ENCODE measurements at places on chromosomes 4 and X.

- no peak for DNase-seq
These were observed 13.2 kb downstream of the PSAPL1 start for GRCh38 chr4:7421356-7422150.

GRCh38 chrX:9598344-9598743 lies 133.5 kb downstream of the TBL1X start:
- DNase-seq: no peak

- no peak for DNase-seq
These were observed 78.5 kb downstream of the SHROOM3 start for GRCh38 chr4:76513482-76513881.

GRCh38 chr4:48739560-48740019 lies 40.5 kb downstream of the FRYL start:
- DNase-seq: no peak

- DNase-seq: no peak
These were observed 42.2 kb upstream of the HMGB3 start for GRCh38 chrX:150940844-150941495.

DNA sequence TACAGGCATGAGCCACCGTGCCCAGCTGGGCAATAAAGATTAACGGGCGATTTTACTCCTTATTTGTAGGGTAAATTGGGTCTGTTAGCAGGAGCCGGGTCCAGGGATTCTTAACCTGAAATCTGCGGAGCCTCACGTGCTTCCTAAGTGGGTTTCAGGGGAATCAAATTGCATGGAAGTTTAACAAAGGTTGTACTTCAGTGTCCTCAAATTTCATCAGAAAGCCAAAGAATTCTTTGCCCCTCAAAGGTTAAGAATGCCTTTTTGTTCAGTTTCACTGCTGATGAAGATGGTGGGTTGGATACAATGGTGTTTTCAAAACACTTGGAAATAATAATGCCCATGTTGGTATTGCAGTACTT lies 67.9 kb downstream of the AFF1 start:
- DNase-seq: no peak

- no peak for DNase-seq
These were observed 44.2 kb downstream of the JADE1 start for GRCh38 chr4:128853741-128854140.

GRCh38 chr4:38005637-38006036 lies 45.4 kb downstream of the PTTG2 start:
- DNase-seq: no peak

- DNase-seq: no peak
These were observed 214.1 kb upstream of the ANXA3 start for GRCh38 chr4:78337244-78338020.

- DNase-seq: no peak
These were observed 49.3 kb upstream of the RPL34 start for GRCh38 chr4:108570993-108571569.

DNA sequence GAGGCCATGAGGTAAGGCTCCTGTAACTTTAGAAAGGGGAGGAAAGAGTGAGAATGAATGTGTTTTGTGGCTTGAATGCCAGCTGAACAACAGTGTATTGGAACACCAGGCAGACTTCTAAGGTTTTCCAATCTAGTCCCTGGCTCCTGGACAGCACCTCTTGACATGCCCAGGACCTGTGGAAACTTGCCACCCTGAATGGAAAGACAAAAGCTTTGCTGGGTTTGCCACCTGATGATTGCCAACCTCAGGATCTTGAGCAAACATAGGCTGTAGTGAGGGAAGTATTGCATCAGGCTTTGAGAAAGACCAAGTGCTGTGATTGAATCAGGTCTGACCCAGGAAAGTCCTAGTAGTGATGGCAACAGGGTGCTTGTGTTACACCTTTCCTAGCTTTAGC lies 1393.1 kb upstream of the DIAPH2 start:
- DNase-seq: no peak

DNA sequence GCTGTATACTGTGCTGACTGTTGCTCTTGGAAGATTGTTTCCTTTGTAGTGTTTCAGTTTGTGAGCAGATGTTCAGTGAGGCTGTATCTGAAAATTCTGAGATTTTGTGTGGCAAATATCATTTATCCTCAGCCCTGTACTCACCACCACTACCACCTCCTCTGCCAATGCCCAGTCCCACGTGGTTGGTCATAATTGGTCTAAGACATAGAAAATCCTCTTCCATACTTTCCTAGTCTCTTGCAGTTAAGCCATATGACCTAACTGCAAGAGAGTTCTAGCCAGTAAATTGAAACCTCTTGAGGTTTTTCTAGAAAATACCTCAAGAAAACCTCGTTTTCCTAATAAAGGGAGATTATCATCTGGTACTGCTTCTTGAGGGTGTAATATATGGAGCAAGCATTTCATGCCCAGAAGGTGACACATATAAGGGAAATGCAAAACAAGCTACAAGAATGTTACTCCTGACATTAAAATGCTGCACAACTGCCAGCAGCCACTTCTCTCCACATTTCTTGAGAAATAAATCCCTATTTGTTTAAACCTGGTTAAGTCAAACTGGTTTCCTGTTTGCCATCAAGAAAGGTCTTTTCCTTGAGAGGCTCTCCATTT lies 32.8 kb downstream of the ABCE1 start:
- no peak for DNase-seq

DNA sequence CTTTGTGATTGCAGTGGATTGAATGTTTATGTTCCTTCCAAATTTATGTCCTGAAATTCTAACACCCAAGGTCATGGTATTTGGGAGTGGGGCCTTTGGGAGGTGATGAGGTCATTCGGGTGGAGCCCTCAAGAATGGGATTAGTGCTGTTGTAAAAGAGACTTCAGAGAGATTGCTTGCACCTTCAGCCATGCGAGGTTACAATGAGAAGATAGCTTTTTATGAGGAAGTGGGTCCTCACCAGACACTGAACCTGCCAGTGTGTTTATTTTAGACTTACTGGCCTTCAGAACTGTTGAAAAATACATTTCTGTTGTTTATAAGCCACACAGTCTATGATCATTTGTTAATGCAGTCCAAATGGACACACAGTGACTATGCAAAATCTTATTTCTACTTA lies 161.0 kb upstream of the GPRIN3 start:
- DNase-seq: no peak

DNA sequence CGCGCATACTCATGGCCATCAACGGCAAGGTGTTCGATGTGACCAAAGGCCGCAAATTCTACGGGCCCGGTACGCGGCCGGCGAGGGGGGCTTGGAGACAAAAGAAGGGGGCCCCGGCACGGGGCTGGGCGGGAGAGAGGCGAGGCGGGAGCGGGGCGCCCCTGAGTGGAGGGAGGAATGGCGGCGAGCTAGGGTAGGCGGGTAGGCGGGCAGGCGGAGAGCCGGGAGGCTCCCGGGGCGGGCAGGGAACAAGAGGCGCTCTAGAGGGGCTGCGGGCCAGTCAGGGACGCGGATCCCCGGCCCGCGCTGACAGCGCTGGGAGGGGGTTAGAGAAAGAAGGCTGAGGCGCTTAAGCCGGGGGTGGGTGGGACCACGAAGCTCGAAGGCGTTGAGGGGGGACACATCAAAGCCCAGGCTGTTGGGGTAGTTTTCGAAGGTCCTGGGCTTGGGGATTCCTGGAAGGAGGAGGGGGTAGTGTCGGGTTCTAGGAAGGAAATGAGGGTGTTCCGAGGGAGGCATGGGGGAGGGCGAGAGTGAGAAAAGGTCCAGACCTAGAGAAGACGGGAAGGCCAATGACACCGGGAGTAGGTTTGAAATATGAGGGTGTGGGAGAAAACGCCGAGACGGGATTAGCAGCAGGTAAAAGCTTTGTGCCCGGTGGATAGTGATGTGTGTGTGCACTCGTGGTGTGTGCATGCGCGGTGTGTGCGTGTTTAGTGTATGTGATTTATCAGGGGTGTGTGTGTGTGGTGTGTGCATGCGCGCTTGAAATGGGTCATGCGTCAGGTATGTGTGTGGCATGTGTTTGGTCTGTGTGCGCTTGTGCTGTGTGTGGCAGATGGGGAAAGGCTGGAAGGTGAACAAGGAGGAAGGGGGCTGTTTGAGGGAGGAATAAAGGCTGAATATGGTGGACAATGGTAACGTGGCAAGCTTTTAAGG lies 807 bp downstream of the PGRMC1 start:
- DNase-seq: no peak

- DNase-seq: no peak
These were observed 270.2 kb upstream of the SMIM31 start for GRCh38 chr4:164483711-164484110.

GRCh38 chr4:142416711-142417275 lies 429.3 kb downstream of the INPP4B start:
- no peak for DNase-seq

DNA sequence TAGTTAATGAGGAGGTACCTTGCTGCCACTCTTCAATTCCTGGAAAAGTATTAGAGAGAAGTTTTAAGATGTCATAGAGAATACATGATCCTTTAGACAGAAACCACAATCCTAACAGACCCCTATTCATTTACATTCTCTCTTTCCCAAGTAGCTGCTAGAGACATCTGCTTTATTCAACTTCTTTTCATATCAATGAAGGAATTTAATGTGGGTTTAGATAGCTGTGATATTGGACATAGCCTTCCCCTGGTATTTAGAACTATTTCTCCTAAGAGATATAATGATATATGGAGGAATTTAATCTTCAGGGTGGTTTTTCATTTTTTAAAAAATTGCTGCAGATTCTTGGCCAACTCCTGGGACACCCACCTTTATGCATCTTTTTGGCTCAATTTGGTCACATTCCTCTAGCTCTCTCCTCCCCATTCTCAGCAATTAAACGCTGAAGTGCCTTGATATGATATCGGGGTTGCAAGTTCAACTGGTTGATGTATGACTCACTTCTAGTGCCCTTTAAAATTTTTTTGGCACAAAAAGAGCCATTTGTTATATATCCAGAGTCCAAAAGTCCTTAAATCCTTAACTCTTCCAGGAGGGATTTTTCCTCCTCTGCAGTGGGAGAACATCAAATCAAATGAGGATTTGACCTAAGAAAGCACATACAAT lies 57.6 kb downstream of the DOCK11 start:
- no peak for DNase-seq

- DNase-seq: no peak
These were observed 25.1 kb downstream of the DHX15 start for GRCh38 chr4:24559032-24559821.

GRCh38 chrX:31603411-31604120 lies 531.7 kb upstream of the FTHL17 start:
- DNase-seq: no peak

DNA sequence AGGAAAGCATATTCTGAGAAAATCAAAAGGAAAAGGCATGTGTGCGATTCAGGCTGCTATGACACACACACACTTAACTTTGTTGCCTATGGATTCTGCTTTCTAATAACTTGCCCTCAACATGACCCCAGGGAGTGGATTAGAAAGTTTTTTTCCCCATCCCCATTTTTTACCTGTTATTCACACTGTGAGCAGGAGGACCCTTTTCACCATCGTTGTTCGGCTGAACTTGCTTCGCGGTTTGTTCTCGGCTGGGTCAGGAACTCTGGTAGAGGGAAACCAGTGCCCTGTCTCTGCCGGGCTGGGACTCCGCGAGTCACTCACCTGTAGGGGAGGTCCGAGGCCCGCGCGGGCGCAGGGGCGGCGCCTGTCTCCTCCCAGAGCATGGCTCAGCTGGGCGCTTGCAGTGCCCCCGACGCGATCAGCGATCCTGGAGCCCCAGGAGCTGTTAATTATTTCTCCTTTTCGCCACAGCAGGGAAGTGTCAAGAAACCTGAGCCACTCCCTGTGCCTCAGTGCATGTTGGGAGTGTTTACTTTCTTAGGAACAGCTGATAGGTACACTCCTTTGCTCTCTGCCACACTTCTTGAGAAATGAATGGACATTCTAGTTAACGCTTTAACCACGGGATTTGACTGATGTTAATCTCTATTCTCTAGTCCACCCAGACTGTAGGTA lies at the start of gene RASSF6:
TSS of gene RASSF6 (minus strand) at position 322 of the 678 bp plus-strand sequence. CDS start 8,641 bp downstream, outside the sequence.
- peak; percentile 74 for DNase-seq

GRCh38 chr4:84562156-84562555 lies 20.8 kb upstream of the CDS1 start:
- no peak for DNase-seq

DNA sequence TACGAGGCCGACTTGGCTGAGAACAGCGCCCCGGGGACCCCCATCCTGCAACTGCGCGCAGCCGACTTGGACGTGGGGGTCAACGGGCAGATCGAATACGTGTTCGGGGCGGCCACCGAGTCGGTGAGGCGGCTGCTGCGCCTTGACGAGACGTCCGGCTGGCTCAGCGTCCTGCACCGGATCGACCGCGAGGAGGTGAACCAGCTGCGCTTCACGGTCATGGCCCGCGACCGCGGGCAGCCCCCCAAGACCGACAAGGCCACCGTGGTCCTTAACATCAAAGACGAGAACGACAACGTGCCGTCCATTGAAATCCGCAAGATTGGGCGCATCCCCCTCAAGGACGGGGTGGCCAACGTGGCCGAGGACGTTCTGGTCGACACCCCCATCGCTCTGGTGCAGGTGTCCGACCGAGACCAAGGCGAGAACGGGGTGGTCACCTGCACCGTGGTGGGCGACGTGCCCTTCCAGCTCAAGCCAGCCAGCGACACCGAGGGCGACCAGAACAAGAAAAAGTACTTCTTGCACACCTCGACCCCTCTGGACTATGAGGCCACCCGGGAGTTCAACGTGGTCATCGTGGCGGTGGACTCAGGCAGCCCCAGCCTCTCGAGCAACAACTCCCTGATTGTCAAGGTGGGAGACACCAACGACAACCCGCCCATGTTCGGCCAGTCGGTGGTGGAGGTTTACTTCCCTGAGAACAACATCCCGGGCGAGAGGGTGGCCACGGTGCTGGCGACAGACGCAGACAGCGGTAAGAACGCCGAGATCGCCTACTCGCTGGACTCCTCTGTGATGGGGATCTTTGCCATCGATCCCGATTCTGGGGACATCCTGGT lies 2.4 kb downstream of the PCDH7 start:
- no peak for DNase-seq

GRCh38 chr4:48187813-48188212 lies 53.8 kb upstream of the TXK start:
- DNase-seq: no peak

GRCh38 chrX:148632444-148632843 lies 132.0 kb downstream of the AFF2 start:
- DNase-seq: no peak

Measured in NCI-H187 (cell line).